ENCODE measurements at places on chromosomes 11 and 22.

GRCh38 chr22:46794067-46794466 is 31.6 kb downstream of the TBC1D22A start:
- no peak for DNase-seq

GRCh38 chr11:70568814-70569617 is 170.7 kb downstream of the CTTN start:
- no peak for DNase-seq

DNA sequence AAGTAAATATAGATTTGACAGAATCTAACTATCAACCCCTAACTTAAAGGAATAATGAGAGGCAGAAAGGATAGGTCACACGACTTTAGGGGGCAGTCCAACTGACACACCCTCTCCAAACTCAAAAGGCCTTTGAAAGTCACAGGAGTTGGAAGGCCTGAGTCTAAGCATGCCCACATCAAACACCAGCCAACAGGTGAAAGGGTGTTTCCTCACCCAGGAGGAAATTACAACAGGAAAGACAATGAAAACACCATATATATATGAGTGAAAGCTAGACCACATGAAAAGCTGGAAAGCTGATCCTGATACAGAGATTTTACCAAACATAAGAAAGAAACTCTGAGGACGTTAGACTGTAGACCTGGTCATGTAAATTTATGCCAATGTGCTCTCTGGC is 10.5 kb upstream of the DEPDC7 start:
- DNase-seq = no peak

DNA sequence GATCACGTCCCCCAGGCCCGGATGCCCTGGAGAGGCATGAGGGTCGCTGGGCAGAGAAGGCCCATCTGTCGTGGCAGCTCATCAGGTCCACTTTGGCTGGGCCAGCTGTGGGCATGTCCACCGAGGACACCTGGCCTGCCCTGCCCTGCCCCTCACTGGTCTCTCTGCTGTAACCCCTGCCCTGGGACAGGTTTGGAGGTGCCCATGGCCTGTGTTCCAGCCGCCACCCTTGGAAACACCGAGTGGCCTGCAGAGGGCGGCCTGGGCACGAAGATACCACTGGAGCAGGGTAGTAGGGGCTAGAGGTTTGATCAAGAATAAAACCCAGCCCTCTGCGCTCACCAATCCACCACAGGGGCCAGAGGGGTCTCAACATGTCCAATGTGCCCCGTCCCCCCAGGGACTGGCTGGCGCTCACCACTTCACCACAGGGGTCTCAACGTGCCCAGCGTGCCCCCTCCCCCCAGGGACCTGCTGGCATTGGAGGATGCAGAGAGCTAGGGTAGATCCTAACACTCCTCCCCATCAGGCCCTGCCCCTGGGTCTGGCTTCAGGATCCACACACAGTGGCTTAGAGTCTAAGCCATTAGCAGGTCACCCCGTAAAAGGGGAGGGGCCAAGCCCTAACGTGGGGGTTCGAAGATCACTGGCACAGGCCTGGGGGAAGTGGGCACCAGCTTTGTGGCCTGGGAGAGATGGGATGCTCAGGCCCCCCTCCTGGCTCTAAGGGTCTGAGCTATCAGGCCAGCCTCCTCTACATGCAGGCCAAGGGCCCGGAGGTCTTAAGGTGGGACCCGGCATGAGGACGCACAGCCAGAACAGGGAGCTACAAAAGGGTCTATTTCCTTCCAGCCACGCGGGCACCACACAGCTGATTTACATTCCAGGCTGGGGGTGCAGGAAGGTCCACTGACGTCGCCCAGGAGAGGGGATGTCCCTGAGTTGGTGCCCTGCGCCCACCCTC is 1.3 kb upstream of the HDAC10 start:
- DNase-seq = peak; percentile 51

GRCh38 chr22:22704156-22704946 is 59.9 kb downstream of the GGTLC2 start:
- no peak for DNase-seq

DNA sequence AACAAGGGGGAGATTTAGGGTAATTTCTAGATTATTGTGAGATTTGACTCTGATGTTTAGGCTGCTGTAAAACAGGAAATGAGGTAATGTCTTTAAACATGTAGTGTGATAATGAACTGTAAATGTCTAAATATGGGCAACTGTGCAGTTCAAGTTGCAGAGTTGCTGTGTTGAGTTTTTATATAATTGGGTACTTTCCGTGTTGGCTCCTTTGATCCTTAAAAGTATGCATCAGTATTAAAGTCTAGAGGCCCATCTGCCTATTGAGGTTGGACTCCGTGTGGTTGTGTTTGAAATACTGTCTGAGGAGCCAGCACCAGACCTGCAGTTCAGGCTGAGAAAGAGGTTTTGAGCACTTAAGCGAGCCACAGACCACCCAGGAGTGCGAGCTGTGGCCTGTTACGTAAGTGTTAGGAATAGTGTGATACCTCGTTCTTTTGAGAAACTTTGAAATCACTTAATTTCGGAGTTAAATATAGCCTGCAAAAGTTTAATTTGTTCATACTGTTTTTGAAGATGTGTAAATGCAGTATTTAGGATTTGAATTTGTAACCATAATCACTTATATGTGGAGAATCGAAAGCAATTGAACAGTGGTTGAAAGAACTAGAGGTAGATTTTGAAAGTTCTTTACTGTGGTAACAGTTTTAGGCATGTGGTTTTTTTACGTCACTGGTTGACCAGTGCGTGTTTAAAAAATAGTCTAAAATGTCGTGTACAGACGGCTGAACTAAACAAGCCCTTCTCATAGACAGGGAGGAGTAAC is 9.0 kb downstream of the FAM118A start:
- DNase-seq = peak; percentile 30

DNA sequence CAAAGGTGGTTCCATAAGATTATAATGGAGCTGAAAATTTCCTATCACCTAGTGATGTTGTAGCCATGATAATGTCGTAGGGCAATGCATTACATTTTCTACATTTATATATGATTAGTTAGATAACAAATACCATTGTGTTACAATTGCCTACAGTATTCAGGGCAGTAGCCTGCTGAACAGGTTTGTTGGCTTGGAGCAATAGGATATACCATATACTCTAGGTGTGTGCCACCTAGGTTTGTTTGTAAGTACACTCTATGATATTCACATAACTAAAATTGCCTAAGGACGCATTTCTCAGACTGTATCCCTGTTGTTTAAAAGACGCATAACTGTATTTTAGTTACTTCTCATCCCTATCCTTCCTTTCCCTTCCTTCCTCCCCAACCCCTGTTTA is 13.6 kb downstream of the PLEKHB1 start:
- no peak for DNase-seq

- peak; percentile 17 for DNase-seq
Measured at GRCh38 chr11:111429066-111429506, 50.0 kb upstream of the POU2AF1 start.

All from activated T-helper 1 cell treated with anti-CD3 and anti-CD28 coated beads, Interleukin-2, amount 50 U/mL, for 16 hours (primary cell).